Stimulated activated CD4-positive, alpha-beta T cell treated with anti-CD3 and anti-CD28 coated beads, Interleukin-4, amount 100 ng/mL, for 1 hour (primary cell): ENCODE measurements at places on chromosomes 11 and 22.

DNA sequence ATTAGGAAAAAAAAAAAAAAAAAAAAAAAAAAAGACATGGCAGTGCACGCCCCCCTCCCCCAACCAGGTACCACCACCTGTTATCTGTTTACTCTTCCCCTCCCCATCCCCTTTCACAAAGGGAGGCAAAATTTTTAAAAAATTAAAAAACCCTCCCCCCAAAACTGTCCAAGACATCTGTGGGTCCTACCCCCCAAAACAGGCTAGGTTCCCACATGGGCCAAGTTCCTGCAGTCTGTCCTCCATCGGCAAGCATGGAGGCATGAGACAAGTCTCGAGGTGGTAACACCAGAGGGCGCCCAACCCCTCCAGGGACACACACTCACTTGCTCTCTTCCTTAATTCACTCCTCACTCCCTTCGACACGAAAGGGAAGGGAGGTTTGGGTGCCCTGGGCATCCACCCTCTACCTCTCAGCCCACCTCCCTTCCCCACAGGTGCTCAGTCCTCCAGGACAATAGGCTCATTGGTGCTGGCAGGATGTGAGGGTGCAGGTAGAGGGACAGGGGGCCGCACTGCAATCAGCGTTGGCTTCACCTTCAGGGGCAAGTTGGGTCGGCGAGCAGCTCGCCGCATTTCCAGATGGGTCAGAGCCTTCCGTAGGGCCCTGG is 2.2 kb upstream of the TUT1 start:
- DNase-seq = peak; percentile 76

DNA sequence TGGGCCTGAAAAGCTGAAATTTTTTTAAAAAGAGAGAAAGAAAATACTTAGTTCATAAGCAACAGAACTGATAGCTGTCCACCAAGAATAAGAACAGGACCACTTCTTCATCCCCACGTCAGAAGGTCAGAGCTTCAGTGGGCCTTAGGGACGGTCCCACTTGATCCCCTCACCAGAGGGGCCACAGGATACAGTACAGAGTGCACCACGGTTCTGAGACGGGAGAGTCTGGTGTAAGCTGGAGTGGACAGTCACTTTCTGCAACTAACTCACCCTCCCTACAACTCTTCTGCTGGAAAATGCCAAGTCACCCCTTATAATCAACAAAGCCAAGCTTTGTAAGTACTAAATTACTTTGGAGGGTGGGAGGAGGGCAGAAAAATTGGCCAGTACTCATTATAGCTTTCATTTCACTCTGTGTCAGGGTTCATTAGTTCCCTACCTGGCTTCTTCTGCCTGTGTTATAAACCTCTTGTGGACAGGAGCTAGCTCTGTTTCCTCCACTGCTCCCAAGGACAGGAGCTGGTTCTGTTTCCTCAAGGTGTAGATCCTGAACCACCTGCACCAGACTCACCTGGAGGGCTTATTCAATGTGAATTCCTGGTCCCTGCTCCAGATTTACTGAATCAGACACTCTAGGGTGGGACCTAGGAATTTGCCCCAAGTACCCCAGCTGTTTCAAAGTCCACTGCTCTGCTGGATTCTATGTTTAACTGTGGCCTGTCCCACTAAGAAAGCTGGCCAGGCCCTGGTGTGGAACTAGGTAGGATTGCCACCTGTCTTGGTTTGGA is 39.6 kb downstream of the SCGB1A1 start:
- no peak for DNase-seq

GRCh38 chr11:2359557-2359956 is 17.6 kb upstream of the CD81 start:
- DNase-seq = no peak

DNA sequence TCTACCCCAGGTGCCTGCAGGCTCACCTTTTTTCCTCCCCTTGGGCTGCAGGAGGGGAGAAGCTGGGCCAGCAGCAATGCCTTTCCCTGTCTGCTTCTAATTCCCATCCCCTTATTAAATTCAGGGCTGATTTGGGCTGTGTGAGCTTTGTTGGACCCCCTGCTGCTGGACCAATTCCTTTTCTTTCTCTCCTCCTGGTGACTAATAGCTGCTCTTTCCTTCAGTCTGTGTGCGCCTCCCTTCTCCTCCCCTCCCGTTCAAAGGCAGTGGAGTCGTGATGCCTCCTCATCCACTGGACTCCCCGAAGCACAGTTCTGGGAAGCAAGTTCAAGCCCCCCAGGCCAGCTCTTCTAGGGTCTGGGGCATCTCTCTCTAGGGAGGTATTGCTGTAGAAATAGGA is 567.9 kb upstream of the CADM1 start:
- DNase-seq = no peak

GRCh38 chr11:11787305-11788062 is 54.3 kb upstream of the USP47 start:
- peak; percentile 67 for DNase-seq

DNA sequence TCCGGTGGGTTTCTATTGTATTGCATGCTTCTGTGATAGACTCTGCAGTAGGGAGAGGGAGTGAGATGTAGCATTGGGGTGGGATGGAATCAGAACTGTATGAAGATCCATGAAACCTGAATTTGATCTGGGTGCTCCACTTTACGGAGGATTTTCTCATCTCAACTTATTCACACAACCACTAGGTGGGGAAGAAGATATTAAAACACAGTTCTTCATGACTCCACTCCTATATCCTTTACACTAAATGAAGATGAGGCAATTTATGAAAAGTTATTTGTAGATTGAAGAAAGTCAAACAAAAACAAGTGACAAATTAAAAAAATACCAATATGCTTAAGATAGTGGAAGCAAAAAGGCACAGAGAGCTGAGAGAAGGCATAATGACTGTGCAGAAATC is 92.6 kb upstream of the PDGFD start:
- DNase-seq = no peak

GRCh38 chr11:58527429-58527828 is 19.5 kb upstream of the OR5B21 start:
- no peak for DNase-seq

- DNase-seq = peak; percentile 59
Observed at GRCh38 chr11:62402226-62402959, 16.4 kb upstream of the SCGB1A1 start.

DNA sequence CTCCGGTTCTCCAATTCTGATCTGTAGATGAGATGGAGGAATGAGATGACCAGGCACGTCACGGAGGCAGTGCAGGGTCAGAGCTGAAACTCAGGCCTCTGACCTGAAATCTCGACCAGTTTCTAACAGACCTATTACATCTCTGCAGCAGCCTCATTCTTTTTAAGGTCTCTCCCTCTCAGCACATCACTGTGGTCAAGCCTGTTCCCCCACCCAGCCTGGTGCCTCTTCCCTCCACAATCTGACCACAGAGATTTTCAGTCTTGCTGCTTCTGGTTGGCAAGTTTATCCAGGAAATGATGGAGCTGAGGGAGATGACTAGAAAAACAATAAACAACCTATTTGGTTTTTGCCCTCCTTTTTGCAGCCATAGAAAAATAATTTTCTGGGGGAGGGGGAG is 9.5 kb downstream of the GRAMD1B start:
- DNase-seq = no peak

DNA sequence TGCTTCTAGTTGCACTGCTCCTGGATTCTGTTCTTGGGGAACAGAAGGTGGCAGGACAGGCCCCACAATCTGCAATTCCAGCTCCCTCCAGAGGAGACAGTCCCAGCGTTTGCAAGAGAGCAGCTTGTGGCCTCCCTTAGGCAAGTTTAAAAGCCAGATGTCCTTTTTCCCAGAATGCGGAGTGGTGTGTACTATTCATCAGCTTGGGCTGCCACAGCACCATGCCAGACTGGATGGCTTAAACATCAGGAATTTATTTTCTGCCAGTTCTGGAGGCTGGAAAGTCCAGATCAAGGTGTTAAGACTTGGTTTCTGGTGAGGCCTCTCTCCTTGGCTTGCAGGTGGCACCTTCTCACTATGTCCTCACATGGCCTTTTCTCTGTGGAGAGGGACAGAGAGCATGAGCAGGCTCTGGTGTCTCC is 11.7 kb downstream of the MIAT start:
- DNase-seq = no peak

DNA sequence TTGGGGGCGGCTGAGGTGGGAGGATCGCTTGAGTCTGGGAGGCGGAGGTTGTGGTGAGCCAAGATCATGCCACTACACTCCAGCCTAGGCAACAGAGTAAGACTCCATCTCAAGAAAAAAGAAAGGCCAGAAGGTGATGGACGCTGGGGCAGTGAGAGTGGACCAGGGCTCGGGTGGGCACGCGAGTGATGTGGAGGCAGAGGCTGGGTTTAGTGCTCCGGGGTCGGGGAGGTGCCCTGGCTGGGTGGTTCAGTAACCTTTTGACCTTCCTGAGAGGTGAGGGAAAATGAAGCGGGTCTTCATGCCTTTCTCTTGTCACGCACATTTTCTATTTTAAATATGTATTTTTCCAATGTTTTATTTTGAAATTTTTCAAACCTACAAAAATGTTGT is 45.1 kb downstream of the ST14 start:
- DNase-seq = no peak

GRCh38 chr11:93080146-93080759 is 110.8 kb downstream of the MTNR1B start:
- no peak for DNase-seq

GRCh38 chr22:29994027-29994715 is 86.1 kb upstream of the HORMAD2 start:
- DNase-seq = no peak

DNA sequence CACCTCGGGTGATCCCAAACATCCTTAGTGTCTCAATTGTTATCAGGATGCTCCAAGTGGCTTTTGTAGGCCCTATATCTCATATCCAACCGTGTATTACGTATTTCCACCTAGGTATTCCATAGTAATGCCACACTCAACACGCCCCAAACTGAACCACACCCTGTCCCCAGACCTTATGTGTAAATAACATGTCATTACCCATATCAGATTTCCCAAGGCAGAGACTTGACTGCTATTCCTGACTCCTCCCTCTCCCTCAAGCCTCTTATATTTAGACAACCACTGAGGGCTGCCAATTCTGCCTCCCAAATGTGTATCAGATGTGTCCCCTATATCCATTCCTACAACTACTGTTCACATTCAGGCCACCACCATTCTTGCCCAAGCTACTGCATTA is 132.8 kb upstream of the NCAM1 start:
- no peak for DNase-seq
